ENCODE measurements at places on chromosomes 3 and 15.

GRCh38 chr15:52143873-52144272, 31.3 kb upstream of the BCL2L10 start:
- DNase-seq: no peak
- H3K4me3 ChIP-seq: no peak overlapping the region
- no peaks in the 10 kb centered on the region for H3K4me1 ChIP-seq
- H3K27me3 ChIP-seq: no peaks in the 10 kb centered on the region
- H3K27ac ChIP-seq: no peak overlapping the region

DNA sequence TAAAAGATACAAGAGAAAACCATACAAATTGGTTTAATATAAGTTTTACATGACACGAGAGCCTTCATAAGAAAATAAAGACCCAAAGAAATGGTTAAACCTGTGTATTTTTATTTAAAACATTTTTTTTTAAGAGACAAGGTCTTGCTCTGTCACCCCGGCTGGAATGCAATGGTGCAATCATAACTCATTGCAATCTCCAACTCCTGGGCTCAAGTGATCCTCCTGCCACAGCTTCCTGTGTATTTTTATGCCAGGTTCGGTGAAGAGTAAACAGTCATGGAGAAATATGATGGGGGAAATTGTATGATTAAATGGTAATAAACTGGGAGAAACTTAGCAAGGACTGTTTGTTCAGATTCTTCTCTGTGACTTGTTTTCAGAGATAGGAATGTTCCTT, 441.0 kb downstream of the TUSC7 start:
- H3K4me1 ChIP-seq: no peaks in the 10 kb centered on the region
- no peak for DNase-seq
- no peaks in the 10 kb centered on the region for H3K27me3 ChIP-seq

GRCh38 chr15:57297630-57298029, 78.7 kb upstream of the CGNL1 start:
- peaks cover 3% of the 10 kb centered on the region for H3K4me1 ChIP-seq
- DNase-seq: no peak
- H3K27ac ChIP-seq: no peak overlapping the region
- H3K27me3 ChIP-seq: no peaks in the 10 kb centered on the region
- no peak overlapping the region for H3K4me3 ChIP-seq

DNA sequence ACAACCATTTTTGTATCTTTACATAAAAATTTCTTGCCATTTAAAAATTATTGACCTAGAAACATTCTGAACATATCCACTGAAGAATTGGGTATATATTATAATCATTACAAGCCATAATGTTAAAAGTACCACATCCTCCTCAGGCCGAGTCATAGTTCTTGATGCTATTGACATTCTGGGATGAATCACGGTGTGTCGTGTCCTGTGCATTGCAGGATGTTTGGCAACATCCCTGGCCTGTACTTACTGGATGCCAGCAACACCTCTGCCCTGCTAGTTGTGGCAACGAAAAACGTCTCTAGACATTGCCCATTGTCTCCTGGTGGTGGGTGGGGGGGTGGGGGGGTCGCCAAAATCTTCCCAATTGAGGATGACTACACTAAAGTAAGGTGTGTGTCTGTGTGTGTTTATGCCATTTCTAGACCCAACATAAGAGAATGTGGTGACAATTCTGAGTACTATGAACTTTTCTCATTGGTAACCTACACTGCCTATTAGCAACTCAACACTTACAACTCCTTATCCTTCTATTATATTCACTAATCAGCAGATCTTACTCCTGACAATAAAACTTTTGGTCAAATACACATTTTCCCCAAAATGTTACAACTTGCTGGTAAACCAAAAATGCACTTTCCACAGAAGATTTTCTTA, 471.6 kb downstream of the FOXP1 start:
- H3K27ac ChIP-seq: peak overlapping the region; percentile 79
- H3K4me1 ChIP-seq: peaks cover 91% of the 10 kb centered on the region
- H3K27me3 ChIP-seq: no peaks in the 10 kb centered on the region
- no peak overlapping the region for H3K4me3 ChIP-seq
- H3K36me3 ChIP-seq: peaks cover 68% of the 10 kb centered on the region

GRCh38 chr3:156606729-156607128, 51.8 kb upstream of the SSR3 start:
- DNase-seq: no peak
- H3K4me1 ChIP-seq: peaks cover 18% of the 10 kb centered on the region
- peak overlapping the region; percentile 28 for H3K4me3 ChIP-seq
- H3K27me3 ChIP-seq: peaks cover 17% of the 10 kb centered on the region
- no peak overlapping the region for H3K27ac ChIP-seq

Data from activated CD4-positive, alpha-beta T cell treated with anti-CD3 and anti-CD28 coated beads for 36 hours (primary cell).